ENCODE measurements at places on chromosomes 7 and 10. TPM values are rescaled to one million over a fixed set of nuclear protein-coding genes. Genes with fewer than 3 reads are reported as not detected.

POM121C gene
- total RNA-seq: 9.2 TPM

GIMAP5 gene
- total RNA-seq: 3.7 TPM

CAPZA2 gene
- 214 TPM for total RNA-seq

NME8 gene
- not detected for total RNA-seq

ALOX5 gene
- total RNA-seq: 0.62 TPM

GARIN1A gene
- 1.7 TPM for total RNA-seq

ZNF282 gene
- 25.7 TPM for total RNA-seq

PNLIPRP1 gene
- not detected for total RNA-seq

TAS2R5 gene
- 3.4 TPM for total RNA-seq

PFKP gene
- total RNA-seq: 76.3 TPM

GRCh38 chr10:101356132-101356531, 2.2 kb downstream of the BTRC start:
- no peak for DNase-seq

DNA sequence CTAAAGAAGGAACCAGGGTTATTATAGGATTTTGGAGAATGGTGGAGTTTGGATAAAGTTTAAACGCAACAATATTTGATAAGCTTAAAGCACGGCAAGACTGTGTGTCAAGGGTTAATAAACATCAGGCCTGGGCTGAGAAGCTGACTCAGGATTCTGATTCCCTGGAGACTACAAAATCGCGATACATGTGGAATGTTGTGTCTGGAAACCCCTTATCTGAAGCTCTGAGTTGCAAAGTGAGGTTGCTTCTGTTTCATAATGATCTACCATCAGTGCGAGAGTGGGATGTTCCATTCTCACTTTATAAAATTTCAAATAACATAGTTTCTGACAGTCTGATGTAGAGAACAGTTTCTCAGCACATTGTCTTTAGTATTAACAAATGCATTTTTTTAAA, 7.8 kb downstream of the C1GALT1 start:
- no peak for DNase-seq

DNA sequence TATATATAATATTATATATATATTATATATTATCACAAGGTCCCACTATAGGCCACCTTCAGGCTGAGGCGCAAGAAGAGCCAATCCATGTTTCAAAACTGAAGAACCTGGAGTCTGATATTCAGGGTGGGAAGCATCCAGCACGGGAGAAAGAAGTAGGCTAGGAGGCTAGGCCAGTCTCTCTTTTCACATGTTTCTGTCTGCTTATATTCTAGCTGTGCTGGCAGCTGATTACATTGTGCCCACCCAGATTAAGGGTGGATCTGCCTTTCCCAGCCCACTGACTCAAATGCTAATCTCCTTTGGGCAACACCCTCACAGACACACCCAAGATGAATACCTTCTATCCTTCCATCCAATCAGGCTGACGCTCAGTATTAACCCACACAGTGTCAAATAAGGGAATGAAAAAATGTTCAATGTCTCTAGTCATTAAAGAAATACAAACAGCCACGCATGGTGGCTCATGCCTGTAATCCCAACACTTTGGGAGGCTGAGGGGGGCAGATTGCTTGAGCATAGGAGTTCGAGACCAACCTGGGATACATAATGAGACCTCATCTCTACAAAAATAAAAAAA, 135.4 kb upstream of the PCBD1 start:
- no peak for DNase-seq

GRCh38 chr10:50417486-50417885, 166.2 kb upstream of the ASAH2 start:
- no peak for DNase-seq

- no peak for DNase-seq
Observed at GRCh38 chr7:28222636-28223035, 42.0 kb upstream of the JAZF1 start.

GRCh38 chr7:146948703-146949102, 832.1 kb downstream of the CNTNAP2 start:
- DNase-seq: no peak

GRCh38 chr7:25913598-25914224, 238.3 kb upstream of the NFE2L3 start:
- no peak for DNase-seq

DNA sequence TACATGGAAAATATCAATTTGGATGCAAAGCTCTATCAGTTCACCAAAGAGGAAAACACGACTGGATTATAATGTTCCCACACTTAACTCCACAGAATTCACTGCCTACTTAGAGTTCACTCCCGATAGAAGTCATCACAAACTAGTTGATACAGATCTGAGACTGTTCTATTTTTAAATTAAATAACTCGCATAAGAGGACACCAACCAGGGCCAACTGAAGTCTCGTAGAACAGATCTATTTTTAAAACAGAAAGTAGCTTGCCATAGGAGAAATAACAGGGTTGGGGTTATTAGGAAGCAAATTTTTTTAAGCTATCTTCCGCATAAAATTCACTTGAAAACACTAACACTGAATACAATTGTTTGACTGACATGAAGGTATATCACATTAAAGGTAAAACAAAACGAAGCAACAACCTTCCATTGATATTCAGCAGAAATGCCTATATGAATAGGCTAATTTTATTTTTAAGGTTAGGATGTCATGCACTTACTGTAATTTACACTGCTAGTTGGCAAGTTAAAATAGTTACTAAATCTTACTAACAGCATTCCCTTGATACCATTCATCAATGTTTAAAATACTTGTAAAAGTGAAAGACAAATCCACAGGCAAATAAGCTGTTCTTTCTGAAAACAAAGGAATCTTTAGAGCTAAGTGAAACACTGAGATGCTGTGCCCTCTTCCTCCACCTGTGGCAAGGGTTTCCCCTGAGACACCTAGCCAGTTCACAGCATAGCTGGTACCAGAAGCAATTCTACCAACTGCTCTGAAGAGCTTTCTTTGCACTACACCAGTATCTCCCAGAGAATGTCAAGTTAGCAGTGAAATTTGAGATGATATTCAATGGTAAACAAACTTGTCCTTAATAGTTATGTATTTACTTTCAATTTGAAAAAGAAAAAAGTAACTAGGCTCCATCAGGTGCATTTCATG, 186.7 kb upstream of the ANK3 start:
- DNase-seq: no peak

Data from occipital lobe (tissue), 3 donors.